HAP-1 (cell line): ENCODE measurements at places on chromosomes 16 and 17.
A peak's percentile ranks its signal among the peaks of the same experiment; 100 is the strongest.

- no peak for DNase-seq
Observed at GRCh38 chr17:27376637-27377547, 79.4 kb upstream of the KSR1 start.

DNA sequence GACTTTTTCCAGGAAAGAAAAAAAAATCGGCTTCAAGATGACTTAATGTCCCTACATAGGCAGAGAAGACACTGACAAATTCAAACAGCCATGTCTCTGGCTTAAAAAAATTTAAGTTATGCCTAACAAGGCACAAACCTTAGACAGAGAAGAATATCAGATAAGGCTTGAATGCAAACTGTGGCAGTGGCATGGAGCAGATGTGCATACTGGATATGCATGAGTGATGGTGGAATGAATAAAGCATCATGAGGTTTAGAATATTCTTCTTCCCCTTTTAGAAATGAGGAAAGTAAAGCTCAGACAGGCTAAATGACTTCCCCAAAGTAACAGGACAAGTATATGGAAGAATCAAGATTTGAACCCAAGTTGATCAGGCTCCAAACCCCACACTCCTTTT, 23.2 kb upstream of the WSCD1 start:
- DNase-seq = no peak

DNA sequence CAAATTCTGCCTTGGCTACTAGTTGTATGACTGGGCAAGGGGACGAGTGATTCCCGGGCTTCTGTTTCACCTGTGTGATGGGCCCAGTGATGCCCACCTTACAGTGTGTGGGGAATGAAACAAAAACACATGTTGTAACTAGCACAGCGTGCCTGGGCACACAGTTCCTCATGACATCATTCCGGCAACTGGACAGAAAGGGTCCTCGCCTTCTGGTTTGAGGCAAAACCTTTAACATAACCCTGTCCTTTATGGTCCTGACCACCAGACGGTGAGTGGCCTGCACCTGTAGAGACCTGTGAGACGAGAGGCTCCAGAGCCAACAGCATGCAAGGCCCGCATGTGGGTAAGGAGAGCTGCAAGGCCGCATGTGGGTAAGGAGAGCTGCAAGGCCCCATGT, 7.7 kb upstream of the SLC38A8 start:
- no peak for DNase-seq

GRCh38 chr17:28857905-28858800, 3.3 kb downstream of the ERAL1 start:
- DNase-seq = no peak

GRCh38 chr17:69908626-69909368, 166.2 kb upstream of the KCNJ16 start:
- DNase-seq = no peak

DNA sequence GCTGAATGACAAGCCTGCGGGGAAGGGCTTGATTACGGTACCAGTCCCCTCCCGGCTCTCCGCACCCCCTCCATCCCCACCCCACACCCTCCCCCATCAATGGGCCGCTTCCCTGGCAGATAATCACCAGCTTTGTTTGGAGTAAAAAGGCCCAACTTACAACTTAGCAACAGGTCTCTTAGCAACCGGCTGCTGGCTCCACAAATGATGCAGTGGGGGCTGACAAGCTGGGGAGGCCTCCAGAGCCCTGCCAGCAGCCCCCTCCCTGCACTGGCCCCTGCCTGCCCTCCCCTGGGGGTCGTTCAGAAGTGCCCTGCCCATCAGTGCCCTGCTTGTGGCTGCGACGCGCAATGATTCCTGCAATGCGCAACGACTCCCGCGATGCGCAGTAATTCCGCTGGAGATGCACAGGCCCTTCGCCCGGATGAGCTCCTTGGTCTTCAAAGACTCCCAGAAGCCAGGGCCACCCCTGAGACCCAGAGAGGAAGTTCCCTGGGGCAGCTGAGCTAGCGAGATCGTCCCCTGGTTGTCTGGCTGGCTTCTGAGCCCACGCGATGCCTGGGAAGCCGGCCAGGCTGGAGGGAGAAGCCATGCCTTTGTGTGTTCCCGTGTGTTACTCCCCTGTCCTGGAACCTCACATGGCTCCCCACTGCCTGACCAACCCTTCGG, 23.3 kb downstream of the CPNE2 start:
- peak; percentile 37 for DNase-seq

DNA sequence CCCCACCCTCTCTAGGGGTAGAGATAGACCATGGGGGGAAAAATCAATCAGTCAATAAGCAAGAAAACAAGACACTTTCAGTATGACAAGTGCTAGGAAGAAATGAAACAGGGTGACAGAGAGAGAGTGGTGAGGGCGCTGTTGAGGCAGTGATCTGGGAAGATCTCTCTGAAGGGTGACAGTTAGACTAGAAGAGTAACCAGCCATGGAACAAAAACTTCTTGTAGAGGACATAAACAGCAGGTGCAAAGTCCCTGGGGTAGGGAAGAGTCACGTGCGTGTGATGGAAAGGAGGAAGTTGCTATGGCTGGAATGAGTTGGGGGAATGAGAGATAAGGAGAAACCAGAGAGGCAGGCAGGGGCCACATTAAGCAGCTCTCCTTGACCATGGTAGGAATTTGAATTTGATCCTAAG, 16.8 kb upstream of the EMP2 start:
- no peak for DNase-seq

DNA sequence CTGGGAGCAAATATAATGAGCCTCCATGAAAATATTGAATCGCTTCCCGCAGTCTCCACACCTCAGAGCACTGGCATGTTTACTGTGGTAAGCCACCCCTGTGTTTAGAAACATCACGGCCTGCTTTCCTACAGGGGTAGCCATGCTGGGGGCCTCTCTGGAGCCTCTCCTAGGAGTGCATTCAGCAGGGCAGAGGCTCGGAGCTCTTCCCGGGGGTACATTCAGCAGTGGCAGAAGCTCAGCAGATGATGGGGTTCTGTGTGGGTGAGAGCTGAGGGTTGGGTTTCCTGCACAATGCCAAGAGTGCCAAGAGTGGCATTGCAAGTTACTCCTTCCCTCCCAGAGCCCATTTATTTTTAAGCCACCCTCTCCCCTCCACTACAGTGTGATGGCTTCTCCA, 386.6 kb downstream of the SEC14L1 start:
- no peak for DNase-seq

DNA sequence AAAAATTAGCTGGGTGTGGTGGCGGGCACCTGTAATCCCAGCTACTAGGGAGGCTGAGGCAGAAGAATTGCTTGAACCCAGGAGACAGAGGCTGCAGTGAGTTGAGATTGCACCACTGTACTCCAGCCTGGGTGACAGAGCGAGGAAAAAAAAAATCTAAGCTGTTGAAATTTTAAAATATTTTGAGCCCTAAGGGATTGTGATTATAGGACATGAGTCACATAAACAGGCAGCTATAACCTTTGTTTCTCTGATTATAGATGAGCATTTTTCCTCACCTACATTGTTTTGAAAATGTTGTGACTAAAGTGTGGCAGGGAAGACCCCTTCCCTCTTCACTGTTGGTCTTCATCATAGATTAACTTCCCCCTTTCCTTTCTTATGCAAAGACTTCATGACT, 135.5 kb downstream of the MGAT5B start:
- no peak for DNase-seq

GRCh38 chr17:4038076-4038475, 73.8 kb upstream of the ATP2A3 start:
- DNase-seq = no peak

GRCh38 chr17:7296189-7296861, 1.9 kb upstream of the YBX2 start:
- DNase-seq = peak; percentile 90

GRCh38 chr16:89560378-89561141, at the start of gene RPL13:
Gene RPL13, plus strand, starts transcription at chr16:89560682. Its CDS starts 278 bp downstream, at chr16:89560960.
- DNase-seq = peak; percentile 94

- peak; percentile 90 for DNase-seq
Observed at GRCh38 chr16:4315186-4316107, at the start of gene GLIS2. Gene GLIS2, plus strand, starts transcription at chr16:4316067. Its CDS starts 16,214 bp downstream, at chr16:4332281.
